ENCODE measurements at places on chromosomes 6 and 20. TPM values are rescaled to one million over a fixed set of nuclear protein-coding genes. Genes with fewer than 3 reads are reported as not detected.

Gene SPEF1
- total RNA-seq, result not detected

Gene ZDHHC14
- total RNA-seq, result 15.2 TPM

Gene CPNE5
- total RNA-seq, result 6.6 TPM

Gene HSPA12B
- total RNA-seq, result 21.6 TPM

Gene HAO1
- total RNA-seq, result not detected

Gene FERMT1
- total RNA-seq, result 9.8 TPM

Gene MLN
- total RNA-seq, result not detected

Gene MARCKS
- 46.4 TPM for total RNA-seq

Gene GTF2H4
- total RNA-seq, result 16.7 TPM

Gene RGS17
- 0.25 TPM for total RNA-seq

Gene IP6K3
- total RNA-seq, result 1.5 TPM

Gene AKAP12
- total RNA-seq, result 88.1 TPM

Gene SERAC1
- 10.1 TPM for total RNA-seq

Gene SLC35F1
- total RNA-seq, result 2.7 TPM

All from vagina (tissue), 2 donors.